ENCODE measurements at places on chromosomes 7 and 10. TPM values are rescaled to one million over a fixed set of nuclear protein-coding genes. Genes with fewer than 3 reads are reported as not detected.

DNA sequence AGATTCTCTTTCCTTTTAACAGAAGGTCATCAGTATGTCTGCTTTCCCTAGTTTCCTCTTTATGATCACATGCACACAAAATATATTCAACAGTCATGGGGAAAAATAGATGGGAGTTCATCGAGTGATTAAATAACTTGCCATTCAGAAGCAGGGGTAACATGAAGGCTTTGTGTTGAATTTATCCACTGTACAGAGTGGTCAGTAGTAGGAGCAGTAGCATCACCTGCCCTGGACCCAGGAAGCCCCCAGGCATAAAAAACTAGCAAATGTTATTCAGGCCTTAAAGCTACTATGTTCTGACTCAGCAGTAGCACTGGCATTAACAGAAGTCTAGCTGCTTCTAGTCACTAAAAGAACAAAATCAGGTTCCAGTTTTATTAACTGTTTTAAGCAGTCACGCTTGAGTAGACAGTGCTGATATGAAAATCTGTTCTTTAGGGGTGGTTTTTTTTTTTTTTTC is 31.4 kb upstream of the FAM133B start:
- H3K27me3 ChIP-seq: no peaks in the 10 kb centered on the region
- peaks cover 15% of the 10 kb centered on the region for H3K4me1 ChIP-seq
- H3K36me3 ChIP-seq: no peaks in the 10 kb centered on the region
- no peak overlapping the region for H3K4me3 ChIP-seq
- no peak for DNase-seq

- peaks cover 17% of the 10 kb centered on the region for H3K36me3 ChIP-seq
- H3K27ac ChIP-seq: no peak overlapping the region
- peaks cover 6% of the 10 kb centered on the region for H3K27me3 ChIP-seq
Observed at GRCh38 chr10:132527339-132528063, 10.1 kb upstream of the INPP5A start.

DNA sequence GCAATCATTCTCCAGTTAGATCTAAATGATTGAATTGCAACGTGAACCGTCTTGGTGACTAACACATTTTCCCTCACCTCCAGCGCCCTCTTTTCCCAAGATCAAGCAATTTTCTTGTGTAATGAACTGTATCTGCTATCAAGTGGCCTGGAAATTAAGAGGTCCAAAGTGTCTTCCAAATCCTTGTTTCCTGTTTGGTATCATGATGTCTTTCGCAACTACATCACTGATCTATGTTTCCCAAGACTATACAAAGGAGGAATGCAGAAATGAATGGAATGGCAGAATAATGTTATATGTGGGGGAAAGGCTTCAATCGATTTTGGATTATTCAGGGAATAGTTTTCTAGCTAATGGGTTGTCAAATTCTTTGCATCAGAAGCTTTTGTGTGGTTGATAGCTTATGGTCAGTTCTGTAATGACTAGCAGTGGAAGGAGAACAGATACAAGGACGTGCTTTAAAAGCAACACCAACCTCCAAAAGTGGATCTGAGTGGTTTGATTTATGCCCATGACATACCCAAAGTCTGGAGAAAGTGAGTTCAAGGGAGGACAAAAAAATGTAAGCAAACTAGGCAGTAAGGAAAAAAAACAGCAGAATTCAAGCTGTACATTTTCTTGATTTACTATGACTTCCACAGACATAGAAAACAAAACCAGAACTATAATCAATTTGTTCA is 14.6 kb upstream of the ZEB1 start:
- DNase-seq: no peak
- H3K4me3 ChIP-seq: no peak overlapping the region
- H3K27me3 ChIP-seq: no peaks in the 10 kb centered on the region

The SORBS1 gene
- 221 TPM for total RNA-seq

GRCh38 chr10:73225518-73225917 is 21.5 kb downstream of the DNAJC9 start:
- H3K4me3 ChIP-seq: no peak overlapping the region
- H3K27me3 ChIP-seq: no peaks in the 10 kb centered on the region
- no peaks in the 10 kb centered on the region for H3K4me1 ChIP-seq
- no peak for DNase-seq
- no peak overlapping the region for H3K27ac ChIP-seq

GRCh38 chr7:71457021-71457420 is 325.1 kb downstream of the GALNT17 start:
- no peaks in the 10 kb centered on the region for H3K36me3 ChIP-seq
- peaks cover 18% of the 10 kb centered on the region for H3K4me1 ChIP-seq
- DNase-seq: no peak
- H3K4me3 ChIP-seq: no peak overlapping the region
- no peak overlapping the region for H3K27ac ChIP-seq

DNA sequence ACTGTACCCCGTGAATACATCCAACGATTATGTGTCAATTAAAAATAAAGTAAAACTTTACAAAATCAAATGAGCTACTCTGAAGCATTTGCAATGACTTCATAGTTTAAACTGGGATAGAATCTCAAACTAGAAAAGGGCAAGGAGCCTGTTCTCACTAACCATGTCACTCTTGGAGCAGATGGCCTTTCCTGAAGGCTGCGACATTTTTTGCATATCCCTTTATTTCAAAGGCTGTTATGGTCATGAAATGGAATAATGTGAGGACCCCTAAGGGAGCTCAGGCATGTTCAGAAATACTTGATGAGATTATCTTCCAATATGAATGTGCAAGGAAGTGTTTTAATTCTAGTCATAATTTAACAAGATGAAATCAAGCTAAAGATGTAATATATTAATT is 679.4 kb downstream of the NRG3 start:
- H3K27ac ChIP-seq: no peak overlapping the region
- no peaks in the 10 kb centered on the region for H3K36me3 ChIP-seq
- DNase-seq: no peak
- peaks cover 6% of the 10 kb centered on the region for H3K4me1 ChIP-seq

The MARVELD1 gene
- total RNA-seq: 12.2 TPM

The UCN3 gene
- not detected for total RNA-seq

The CALML5 gene
- not detected for total RNA-seq

DNA sequence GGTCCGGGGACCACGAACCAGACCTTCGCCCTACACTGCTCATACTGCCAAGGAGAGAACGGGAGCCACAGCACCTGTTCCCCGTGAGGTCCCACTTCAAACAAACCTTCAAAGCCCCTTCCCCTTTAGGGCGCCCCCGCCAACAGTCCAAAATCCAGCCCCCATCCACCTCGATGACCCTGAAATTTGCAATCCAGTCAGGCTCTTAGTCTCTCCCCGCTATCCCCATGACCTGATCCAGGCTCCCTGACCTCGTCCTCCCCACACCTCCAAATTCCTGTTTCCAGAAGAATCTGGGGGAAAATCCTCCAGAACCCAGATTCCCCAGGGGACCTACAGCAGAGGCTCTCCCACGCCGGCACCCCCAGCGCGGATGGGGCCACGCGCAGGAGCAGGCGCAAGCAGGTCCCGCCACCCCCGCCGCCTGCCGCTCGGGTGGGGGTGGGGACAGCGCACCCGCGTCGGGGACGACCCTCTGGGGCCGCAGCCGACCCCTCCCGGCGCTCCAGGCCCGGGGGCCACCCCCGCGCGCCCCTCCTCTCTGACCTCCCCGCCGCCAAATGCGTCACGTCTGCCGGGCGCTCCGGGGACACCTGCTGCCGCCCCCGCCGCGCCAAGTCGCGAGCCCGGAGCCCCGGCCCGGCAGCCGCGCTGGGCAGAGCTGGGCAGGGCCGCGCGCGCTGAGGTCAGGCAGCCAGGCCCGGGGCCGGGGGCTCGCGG is 753 bp downstream of the CAMK2B start:
- peak overlapping the region; percentile 90 for H3K4me3 ChIP-seq
- peaks cover 26% of the 10 kb centered on the region for H3K4me1 ChIP-seq
- H3K27me3 ChIP-seq: peaks cover 13% of the 10 kb centered on the region
- no peaks in the 10 kb centered on the region for H3K36me3 ChIP-seq

DNA sequence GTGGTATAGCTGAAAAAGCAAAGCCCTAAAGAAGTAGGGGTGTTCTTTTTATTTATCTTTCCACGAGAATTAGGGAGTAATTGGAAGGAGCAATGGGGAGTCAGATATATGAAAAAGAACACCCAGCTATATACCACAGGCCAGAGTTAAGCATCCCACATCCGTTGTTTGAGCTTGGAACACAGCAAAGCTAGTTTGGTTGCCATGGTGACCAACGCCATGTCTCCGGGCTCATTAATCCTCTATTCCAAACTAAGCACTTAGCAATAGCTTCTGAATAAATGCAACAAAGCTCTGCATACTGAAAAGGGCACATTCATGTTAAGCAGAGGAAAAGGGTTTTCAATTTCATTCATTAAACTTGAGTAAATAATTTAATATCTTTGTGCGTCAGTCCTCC is 23.5 kb downstream of the ASB4 start:
- H3K4me1 ChIP-seq: peaks cover 12% of the 10 kb centered on the region
- no peak overlapping the region for H3K4me3 ChIP-seq
- H3K36me3 ChIP-seq: no peaks in the 10 kb centered on the region
- peaks cover 2% of the 10 kb centered on the region for H3K27me3 ChIP-seq
- peak; percentile 62 for DNase-seq
- no peak overlapping the region for H3K27ac ChIP-seq

- H3K27me3 ChIP-seq: peaks cover 4% of the 10 kb centered on the region
- peaks cover 50% of the 10 kb centered on the region for H3K36me3 ChIP-seq
Observed at GRCh38 chr7:36937754-36938563, 213.7 kb upstream of the AOAH start.

DNA sequence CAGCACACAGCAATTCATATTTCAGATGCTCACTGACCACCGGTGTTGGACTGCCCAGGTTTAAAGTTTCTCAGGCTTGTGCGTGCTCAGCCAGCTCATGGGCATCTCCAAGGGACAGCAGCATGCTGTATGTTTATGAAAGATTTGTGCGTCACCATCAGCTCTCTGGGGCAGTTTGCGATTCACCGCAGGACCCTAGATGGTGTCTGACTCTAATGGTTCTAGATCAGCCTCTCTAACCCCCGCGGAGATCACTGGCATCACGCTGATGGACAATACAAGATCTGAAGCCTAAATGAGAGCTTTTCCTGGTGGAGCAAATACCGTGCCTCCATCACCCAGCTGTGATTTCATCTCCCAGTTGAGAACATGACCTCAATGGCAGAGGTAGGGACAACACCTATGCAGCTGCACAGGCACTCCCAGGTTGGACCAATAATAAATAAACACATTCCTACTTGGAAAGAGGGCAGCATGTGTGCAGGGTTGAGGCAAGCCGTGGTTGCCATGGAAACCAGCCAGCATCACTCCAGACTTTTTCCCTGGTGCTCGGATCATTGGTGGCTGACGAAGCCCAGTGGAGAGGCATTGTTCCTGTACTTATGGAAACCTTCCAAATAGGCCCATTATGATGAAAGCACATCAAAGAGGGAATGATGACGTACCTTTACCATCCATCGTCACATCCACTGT is 253.6 kb downstream of the KCNMA1 start:
- H3K4me1 ChIP-seq: peaks cover 12% of the 10 kb centered on the region
- no peak overlapping the region for H3K27ac ChIP-seq
- no peaks in the 10 kb centered on the region for H3K36me3 ChIP-seq
- no peak overlapping the region for H3K4me3 ChIP-seq
- peaks cover 6% of the 10 kb centered on the region for H3K27me3 ChIP-seq

The OR2A12 gene
- not detected for total RNA-seq

DNA sequence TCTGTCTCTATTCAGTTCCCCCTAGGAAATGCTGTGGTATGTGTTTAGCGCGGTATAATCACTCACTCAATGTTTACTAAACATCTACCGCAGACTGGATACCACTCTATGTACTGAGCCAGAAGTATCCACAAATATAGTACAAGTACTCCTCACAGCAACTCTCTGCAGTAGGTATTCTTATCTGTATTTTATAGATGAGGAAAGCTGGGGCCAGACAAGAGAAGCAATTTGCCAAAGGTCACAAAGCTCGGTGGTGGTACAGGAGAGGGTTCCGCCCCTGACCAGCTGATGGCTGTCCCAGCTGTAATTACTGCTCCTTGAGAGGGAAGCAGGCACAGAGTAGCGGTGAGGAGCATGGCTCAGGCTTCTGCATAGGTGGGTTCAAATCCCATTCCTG is 184.1 kb downstream of the DOCK4 start:
- H3K36me3 ChIP-seq: no peaks in the 10 kb centered on the region
- no peak for DNase-seq
- H3K4me3 ChIP-seq: no peak overlapping the region
- H3K4me1 ChIP-seq: no peaks in the 10 kb centered on the region
